ENCODE measurements at places on chromosomes 5 and 9. TPM values are rescaled to one million over a fixed set of nuclear protein-coding genes. Genes with fewer than 3 reads are reported as not detected.

GRCh38 chr5:104628911-104629310, 1066.3 kb upstream of the NUDT12 start:
- no peak for DNase-seq

PROB1 gene
- 42.6 TPM for polyA plus RNA-seq

PLAC8L1 gene
- 0.73 TPM for polyA plus RNA-seq

GABRA6 gene
- not detected for polyA plus RNA-seq

GRCh38 chr5:156444753-156445291, 117.9 kb downstream of the SGCD start:
- DNase-seq, result no peak

DNA sequence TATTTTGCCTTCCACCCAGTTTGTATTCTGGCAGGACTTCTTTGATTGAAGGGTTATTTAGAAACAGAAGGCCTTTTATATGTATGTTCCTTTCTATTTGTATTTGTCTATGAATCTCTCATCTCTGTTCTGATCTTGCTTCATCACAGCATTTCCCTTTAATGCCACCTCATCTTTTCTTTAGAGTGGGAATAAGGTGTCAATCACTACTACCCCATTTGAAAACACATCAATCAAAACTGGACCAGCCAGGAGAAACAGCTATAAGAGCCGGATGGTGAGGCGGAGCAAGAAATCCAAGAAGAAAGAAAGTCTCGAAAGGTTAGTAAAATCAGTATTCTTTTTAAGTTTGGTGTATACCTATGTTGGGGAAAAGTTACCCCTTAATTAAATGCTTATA, 36.3 kb downstream of the CD180 start:
- no peak for DNase-seq

DNA sequence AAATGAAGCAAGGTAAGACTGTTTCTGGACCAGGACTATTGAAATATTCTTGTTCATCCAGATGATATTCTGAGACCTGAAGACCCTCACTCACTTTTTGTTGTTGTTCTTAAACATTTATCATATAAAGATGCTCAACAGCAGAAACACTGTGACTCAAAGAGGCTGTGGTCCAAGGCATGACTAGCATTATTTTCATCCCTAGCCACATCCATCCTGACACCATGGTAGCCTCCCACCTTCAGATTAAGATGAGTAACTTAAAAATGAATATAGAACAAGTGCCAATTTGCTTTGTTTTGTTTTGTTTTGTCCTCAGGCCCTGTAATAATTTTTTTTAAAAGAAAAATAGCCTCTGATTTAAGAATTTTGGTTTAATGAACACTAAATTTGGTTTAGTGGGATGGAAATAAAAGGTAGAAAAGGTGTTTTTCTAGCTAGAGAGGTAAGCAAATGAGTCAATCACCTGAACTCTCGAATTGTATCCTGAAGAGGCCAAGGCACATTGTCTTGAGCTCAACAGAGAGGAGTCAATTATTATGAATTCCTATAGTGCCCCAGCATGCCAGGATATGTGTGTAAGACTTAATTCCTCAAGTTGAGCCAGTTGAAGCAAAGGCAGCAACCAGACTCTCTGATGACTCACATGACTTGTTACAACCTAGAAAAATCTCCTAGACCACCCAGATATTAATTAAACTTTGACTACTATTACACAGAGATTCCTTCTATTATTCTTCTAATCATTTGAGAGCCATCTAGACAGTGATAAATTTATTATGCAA, 380.1 kb upstream of the TUSC1 start:
- DNase-seq, result no peak

DNA sequence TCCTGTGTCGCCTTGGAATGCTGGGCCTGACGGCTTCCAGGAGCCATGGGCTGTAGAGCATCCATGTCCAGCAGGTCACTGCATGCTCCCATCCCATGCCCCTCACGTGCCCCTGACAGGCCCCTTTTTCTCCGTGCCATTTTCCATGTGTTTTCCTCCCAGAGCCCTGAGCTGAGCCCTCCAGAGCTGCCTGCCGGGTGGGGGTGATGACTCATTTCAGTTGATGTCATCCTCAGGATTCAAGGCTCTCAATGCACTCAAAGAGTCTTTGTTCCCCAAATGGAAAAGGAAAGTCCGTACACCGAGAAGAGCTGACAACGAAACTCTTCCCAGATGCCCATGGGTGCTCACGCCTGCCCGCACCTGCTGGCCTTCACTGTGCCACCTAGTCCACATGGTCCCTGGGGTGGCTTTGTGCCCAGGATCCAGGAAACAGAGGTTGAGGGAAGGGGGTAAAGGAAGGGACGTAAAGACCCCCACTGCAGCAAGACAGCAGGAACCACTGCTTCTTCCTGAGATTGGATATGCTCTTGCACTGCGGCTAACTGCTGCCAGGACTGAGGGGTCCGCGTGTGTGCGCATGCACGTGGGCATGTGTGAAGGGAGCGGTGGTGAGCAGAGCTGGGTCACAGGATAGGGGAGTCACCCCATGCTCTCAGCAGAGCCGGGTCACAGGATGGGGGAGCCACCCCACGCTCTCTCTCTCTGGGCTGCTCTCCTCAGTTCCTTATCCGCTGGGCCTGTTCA, 27.6 kb downstream of the COL15A1 start:
- DNase-seq, result no peak

IRX2 gene
- 0.13 TPM for polyA plus RNA-seq

DMRT3 gene
- 0.38 TPM for polyA plus RNA-seq

CORO2A gene
- polyA plus RNA-seq, result 0.32 TPM

DNA sequence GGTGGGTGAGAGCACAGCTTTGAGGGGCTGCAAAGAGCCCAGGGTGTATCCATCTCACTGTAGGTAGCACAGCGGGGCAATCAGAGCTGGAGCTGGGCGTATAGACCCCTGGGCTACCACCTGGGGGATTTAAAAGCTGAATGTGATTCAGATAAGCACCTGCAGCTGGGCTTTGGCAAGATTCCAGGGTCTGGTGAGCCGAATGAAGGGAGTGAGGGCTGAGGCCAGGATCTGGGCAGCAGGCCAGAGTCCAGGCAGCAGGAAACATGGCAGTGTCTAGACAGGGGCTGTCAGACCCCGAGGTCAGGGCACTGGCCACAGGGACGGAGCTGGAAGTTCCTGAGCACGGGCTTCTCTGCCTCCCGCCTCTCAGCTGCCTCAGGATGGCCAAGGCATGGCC, 8.7 kb downstream of the ASS1 start:
- DNase-seq, result no peak

- peak; percentile 86 for DNase-seq
Measured at GRCh38 chr9:27414220-27414761, 109.8 kb upstream of the IFNK start.

DNA sequence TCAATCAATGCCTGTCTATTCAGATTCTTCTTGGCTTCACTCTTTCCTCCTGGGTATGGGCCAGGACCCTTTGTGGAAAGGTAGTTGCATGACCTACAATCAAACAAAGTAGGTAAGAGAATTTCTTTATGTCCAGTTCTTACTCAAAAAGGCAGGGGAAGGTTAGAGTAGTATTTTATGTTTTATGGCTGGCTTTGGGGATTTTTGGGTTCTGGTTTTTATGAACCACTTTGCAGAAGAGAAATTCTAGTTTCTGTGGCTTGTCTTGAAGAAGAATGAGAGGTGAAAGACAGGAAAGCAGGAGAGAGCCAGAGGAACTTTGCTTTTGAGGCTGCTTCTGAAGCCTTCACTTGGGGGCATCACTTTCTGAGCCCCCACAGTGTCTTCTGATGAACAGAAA, 14.7 kb upstream of the CRHBP start:
- DNase-seq, result no peak

DNA sequence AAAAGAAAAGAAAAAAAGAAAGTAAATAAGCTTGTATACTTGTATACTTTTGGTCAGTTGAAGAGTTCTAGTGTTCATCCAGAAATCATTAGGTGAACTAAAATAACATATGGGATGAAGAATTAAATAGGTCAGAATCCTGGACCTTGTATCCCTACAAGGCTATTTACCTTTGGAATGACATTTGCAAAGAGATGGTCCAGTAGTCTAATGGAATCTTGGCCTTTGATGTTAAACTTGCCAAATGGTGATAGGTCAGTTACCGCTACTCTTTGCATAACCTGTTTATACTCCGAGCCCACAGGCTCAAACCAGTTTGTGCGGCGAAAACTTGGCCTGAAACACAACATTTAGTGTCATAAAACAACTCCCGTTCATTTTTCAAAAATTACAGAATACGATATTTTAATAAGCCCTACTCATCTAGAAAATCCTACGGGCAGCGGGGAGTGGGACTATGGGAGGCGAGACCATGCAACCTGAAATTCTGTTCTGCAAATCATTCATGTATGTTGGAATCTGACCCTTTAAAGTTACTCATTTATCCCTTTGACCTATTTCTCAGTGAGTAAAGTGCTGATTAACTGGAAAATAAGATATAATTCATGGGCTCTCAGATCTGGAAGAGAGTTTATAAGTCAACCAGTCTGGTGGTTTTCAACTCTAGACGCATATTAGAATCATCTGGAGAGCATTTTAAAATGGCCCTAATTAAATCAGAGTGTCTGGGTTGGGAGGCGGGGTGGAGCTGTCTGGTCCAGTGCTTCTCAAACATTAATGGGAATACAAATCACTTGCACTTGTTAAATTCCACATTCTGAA, 38.6 kb downstream of the DMGDH start:
- no peak for DNase-seq

GRCh38 chr9:79477955-79478771, 93.6 kb upstream of the TLE4 start:
- DNase-seq, result no peak

CDC20B gene
- polyA plus RNA-seq, result not detected

DNA sequence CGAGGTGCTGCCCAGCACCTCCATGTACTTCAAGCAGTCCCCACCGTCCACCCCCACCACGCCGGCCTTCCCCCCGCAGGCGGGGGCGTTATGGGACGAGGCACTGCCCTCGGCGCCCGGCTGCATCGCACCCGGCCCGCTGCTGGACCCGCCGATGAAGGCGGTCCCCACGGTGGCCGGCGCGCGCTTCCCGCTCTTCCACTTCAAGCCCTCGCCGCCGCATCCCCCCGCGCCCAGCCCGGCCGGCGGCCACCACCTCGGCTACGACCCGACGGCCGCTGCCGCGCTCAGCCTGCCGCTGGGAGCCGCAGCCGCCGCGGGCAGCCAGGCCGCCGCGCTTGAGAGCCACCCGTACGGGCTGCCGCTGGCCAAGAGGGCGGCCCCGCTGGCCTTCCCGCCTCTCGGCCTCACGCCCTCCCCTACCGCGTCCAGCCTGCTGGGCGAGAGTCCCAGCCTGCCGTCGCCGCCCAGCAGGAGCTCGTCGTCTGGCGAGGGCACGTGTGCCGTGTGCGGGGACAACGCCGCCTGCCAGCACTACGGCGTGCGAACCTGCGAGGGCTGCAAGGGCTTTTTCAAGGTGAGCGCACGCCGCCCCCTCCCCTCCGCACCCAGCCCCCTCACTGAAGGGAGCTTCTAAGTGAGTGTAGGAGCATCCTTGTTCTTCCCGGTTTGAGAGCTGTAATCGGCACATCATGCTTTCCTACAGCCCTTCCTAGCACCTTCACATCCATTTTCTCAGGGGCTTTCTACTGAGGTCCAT, 6.9 kb downstream of the NR4A3 start:
- DNase-seq, result no peak

- DNase-seq, result no peak
Measured at GRCh38 chr9:137160716-137161557, 8.9 kb downstream of the LRRC26 start.

SLC36A1 gene
- 26.4 TPM for polyA plus RNA-seq

DNA sequence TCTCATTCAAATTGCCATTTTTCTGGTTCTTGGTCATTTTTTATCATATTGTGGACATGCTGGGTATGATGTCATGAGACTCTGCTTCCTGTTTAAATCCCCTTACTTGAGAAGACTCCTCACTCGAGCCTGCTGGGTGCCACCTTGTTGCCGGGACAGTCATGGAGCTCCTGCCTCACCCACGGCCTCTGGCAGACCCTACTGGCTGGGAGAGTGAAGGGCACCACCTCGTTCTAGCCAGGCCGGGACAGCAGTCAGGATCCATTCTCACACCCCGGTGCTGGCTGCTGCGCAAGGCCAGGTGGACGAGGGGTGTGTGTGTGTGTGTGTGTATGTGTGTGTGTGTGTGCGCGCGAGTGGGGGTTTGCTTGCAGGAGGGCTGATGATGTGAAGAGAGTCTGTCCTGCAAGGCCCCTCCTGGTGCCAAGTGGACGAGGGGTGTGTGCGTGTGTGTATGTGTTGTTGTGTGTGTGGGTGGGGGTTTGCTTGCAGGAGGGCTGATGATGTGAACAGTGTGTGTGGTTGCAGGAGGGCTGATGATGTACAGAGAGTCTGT, 4.4 kb downstream of the CEP72 start:
- DNase-seq, result no peak

KCNIP1 gene
- 2.4 TPM for polyA plus RNA-seq

GRCh38 chr5:96660971-96661854, 963 bp upstream of the CAST start:
- no peak for DNase-seq

- DNase-seq, result no peak
Measured at GRCh38 chr5:80146046-80146445, 109.8 kb downstream of the SERINC5 start.

SLC6A3 gene
- not detected for polyA plus RNA-seq

GRCh38 chr9:131436865-131437271, 43.0 kb downstream of the PRRC2B start:
- DNase-seq, result no peak

GARIN3 gene
- not detected for polyA plus RNA-seq

- no peak for DNase-seq
Measured at GRCh38 chr5:30387974-30388632, 805.4 kb upstream of the CDH6 start.

DNA sequence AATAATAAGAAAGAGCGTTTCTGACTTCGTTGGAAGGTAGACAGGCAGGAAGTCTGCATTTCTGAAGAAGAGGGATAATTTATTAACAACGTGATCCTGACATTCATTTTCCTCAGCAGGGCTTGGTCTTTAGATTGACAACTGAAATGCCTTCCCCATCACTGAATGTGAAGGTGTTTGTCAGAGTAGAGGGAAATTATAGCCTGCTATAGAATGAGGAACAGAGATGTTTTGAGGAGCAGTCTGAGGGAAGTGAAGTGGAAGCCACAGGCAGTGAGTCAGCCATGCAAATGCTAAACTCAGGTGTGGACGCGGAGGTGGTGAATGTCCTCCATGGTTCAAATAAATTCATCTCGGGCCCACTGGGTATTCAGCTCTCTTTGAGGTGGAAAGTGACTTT, 30.5 kb downstream of the C7 start:
- no peak for DNase-seq

SAXO1 gene
- 0.11 TPM for polyA plus RNA-seq

DNA sequence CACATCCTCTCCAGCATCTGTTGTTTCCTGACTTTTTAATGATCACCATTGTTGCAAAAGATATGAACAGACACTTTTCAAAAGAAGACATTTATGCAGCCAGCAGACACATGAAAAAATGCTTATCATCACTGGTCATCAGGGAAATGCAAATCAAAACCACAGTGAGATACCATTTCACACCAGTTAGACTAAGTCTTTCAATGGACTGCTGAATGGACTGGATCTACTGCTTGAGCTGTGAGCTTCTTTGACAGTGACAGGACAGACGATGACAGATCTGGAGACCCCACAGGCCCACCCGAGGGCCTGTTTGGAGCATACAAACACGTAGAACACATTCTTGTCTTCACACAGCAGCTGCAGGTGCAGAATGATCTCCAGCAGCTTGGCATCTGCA, 266.1 kb upstream of the RIOK2 start:
- no peak for DNase-seq

GRCh38 chr9:121972501-121972981, 120.6 kb downstream of the TTLL11 start:
- DNase-seq, result no peak

GRCh38 chr9:88789785-88790184, 201.5 kb upstream of the S1PR3 start:
- DNase-seq, result no peak

- DNase-seq, result no peak
Measured at GRCh38 chr9:107183176-107183575, 99.9 kb upstream of the RAD23B start.

Data from forelimb muscle (tissue), 1 donor.